ENCODE measurements at places on chromosomes 11 and 22.
A peak's percentile ranks its signal among the peaks of the same experiment; 100 is the strongest.

DNA sequence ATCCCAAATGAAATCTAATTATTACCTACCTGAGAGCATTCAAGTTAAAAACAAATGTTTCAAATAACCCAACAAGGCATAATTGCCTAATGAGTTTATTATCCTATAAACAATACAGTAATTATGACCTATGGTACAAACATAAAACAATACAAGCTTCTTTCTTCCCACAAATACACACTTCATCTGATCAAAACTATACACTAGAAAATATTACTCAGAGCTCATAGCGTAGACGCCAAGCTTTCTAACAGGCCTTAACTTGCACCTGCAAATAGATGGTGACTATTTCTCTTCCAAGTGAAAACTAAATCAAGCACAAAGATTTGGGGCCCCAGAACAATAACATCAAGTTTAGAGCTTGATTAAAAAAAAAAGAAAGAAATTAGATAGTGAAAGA, 78.1 kb downstream of the SOX6 start:
- no peak for DNase-seq

GRCh38 chr22:25658633-25659032, 83.4 kb upstream of the MYO18B start:
- no peak for DNase-seq

DNA sequence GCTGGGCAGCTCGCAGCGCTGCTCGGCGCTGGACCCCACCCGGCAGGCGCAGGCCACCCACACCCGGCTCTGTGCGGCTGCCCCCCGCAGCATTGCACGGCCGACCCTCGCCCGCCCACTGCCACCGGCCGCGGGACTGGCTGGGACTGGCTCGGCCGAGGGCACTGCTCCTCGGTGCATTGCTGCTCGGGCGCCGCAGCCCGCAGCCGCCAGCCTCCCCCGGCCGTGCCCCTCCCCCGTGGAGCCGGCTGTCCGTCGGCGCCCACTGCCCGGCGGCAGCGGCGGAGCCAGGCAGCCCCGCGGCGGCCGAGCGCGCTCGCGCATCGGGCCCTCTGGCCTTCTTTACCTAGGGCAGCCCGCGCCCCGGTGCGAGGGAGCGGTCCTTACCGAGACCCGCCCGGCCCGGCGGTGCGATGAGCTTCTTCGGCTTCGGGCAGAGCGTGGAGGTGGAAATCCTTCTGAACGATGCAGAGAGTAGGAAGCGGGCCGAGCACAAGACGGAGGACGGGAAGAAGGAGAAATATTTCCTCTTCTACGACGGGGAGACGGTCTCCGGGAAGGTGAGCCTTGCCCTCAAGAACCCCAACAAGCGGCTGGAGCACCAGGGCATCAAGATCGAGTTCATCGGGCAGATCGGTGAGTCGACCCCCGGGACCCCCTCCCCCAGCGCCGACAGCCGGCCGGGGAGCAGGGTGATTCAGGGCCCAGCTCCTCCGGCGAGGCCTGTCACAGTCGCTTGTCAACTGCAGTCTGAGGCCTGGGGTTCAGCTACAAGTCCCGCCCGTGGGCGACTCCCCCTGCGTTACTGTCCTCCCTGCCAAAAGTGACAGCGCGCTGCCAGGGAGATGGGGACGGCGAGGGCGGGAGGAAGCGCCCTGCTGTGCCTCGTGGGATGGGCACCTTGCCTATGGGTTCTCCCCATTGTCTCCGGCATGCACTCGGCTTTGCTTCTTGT, 516 bp downstream of the VPS26B start:
- peak; percentile 87 for DNase-seq

GRCh38 chr11:70799386-70799785, 401.1 kb downstream of the CTTN start:
- no peak for DNase-seq

GRCh38 chr11:3162410-3163240, 2.5 kb downstream of the OSBPL5 start:
- no peak for DNase-seq

DNA sequence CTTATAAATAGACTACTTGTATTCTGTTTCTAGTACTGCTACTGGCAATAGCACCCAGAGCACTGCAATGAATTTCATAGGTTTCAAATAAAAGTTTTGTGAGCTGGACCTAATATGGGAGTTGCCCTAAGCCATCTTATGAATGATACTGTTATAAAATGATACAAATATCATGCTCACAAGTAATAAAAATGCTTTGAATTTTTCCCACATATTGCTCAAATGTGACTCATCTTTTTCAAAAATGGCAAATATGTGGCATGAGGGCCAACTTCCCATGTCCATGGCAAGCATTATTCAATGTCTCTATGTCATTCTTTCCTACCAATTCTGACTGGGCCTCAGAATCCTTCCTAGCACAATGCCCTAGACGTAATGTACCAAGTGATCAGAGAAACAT, 137.6 kb downstream of the TRPC6 start:
- no peak for DNase-seq

- no peak for DNase-seq
Measured at GRCh38 chr22:21672107-21672629, 6.4 kb downstream of the PPIL2 start.

DNA sequence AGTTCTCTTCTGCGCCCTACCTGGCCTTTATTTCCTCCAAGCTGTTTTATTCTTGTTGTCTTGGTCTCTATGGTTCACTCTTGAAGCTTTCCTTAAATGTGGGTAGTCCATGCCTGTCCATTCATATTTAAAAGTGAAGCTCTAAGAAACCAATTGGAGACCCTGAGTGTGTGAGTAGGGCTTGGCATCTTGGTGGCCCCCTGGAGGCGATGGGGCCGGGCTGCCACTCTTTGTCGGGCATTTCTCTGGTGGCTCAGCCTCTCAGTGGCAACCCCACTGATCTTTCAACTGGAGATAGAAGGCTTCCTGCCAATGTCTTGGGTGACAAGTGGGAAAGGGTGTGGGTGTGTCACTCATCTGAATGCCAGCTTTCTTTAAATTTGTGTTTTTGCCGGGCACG, 9.1 kb downstream of the TRPT1 start:
- DNase-seq: peak; percentile 61

- DNase-seq: no peak
Measured at GRCh38 chr11:86624366-86624765, 48.0 kb downstream of the ME3 start.

- DNase-seq: no peak
Measured at GRCh38 chr22:50547263-50547985, 1.7 kb downstream of the KLHDC7B start.

DNA sequence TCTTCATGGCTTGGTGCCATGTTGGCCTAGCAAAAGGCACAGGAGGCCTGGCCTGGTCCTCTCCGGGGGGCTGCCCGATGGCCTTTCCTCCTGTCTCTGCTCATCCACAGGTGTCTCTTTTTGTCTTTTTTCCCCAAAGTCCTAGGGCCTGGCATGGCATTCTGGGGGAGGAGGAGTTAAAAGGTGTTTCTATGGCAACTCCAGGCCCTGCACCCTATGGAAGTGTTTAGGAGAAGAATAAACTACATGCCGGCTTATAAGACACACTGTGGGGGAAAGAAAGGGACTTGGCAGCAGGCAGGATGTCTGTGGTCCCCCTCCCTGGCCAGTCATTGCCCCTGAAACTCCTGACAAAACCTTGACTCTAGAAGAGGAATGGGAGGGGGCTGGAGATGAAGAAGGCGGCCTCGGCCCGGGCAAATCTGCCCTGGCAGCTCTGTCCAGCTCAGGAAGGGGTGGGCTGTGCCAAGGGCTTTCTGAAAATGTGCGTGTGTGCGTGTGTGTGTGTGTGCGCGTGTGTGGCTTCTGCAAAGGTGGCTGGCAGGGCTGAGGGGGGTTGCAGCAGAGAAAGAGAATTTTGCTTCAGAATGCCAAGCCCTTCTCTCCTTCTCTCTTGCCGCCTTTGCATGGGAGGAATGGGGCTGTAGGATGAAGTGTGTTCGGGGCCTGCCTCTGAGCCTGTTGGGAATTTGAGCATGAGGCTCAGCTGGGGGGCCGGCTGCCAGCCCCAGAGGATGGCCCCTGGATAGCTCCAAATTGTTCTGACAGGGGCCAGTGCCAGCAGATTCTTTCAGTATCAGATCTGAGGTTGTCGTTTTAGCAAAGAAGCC, 3.2 kb downstream of the TIMP3 start:
- DNase-seq: no peak

DNA sequence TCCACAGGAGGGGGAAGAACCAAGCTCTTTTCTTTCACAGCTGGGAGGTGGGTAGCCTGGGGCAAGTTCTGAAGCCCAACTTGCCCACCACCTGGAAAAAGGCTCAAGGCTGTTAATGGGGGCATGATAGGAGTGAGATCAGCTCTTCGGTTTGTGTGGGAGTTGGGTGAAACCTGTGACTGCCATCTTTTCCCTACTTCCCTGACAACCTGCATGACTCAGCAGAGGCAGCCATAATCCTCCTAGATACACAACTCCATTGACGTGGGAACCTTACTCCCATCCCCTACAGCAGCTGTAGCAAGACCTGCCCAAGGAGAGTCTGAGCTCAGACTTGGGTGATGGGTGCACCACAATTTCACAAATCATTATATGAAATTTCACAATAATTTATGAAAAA, 13.3 kb upstream of the OOSP4B start:
- DNase-seq: no peak

- DNase-seq: no peak
Measured at GRCh38 chr22:33073989-33074418, 15.8 kb upstream of the SYN3 start.

GRCh38 chr11:111452146-111452545, 60.0 kb downstream of the BTG4 start:
- DNase-seq: no peak
